ENCODE measurements at places on chromosomes 5 and 9. TPM values are rescaled to one million over a fixed set of nuclear protein-coding genes. Genes with fewer than 3 reads are reported as not detected.

Gene IL33
- not detected for total RNA-seq

Gene NR4A3
- 1.5 TPM for total RNA-seq

Gene EDIL3
- 7.7 TPM for total RNA-seq

Gene NIPAL4
- total RNA-seq: 0.18 TPM

Gene IL13
- total RNA-seq: not detected

Gene SPACA9
- 6.4 TPM for total RNA-seq

Gene AFAP1L1
- total RNA-seq: 39.3 TPM

Gene TMEM252
- not detected for total RNA-seq

Gene SMARCA2
- total RNA-seq: 43.0 TPM

Gene DNM1
- total RNA-seq: 17.6 TPM

Gene TICAM2
- 0.63 TPM for total RNA-seq

Gene SLC36A3
- not detected for total RNA-seq

Gene SLC6A18
- total RNA-seq: not detected

Gene ADAMTSL2
- total RNA-seq: 27.2 TPM

Gene TAF11L10
- total RNA-seq: not detected

Data from cardiac muscle cell (in vitro differentiated cells and primary cell).